Central memory CD4-positive, alpha-beta T cell (primary cell): ENCODE measurements at places on chromosomes 6 and 20.

DNA sequence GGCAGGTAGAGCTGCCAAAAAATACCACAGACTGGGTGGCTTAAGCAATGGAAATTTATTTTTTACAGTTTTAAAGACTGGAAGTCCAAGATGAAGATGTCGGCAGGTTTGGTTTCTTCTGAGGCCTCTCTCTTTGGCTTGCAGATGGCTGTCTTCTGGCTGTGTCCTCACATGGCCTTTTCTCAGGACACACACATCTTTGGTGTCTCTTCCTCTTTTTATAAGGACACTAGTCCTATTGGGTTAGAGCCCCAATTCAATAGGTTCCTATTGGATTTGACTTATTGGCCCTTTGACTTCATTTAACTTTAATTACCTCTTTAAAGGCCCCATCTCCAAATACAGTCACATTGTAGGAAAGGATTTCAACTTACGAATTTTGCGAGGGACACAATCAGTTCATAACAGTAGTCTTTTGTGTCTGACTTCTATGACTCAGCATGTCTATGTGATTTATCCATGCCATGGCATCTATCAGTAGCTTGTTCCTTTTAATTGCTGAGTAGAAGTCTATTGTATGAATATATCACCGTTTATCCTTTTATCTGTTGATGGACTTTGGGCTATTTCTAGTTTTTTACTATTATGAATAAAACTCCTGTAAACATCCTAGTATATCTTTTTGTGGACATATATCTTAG is 11.0 kb upstream of the TCP11 start:
- no peak for DNase-seq

- no peak for DNase-seq
Observed at GRCh38 chr20:29430531-29430930, 1826.9 kb upstream of the DEFB115 start.

GRCh38 chr6:139288496-139289040 is 3.2 kb downstream of the TXLNB start:
- no peak for DNase-seq

DNA sequence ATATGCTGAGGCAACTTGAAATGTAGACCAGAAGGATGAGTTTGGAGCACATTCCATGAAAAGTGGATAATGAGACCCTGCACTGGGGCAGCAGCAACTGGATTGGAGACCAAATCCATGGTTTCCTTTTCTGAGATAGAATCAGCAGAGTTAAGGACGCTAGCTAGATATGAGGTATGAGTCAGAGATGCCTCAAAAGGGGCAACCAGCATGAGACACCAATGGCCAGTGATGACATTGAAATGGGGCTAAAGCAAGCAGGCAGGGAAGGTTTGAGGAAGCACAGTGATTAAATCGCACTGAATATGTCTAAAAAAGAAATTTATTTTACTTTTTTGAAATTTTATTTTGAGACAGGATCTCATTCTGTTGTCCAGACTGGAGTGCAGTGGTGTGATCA is 802.4 kb downstream of the TFAP2A start:
- no peak for DNase-seq

GRCh38 chr6:170443151-170443662 is 109.9 kb downstream of the PSMB1 start:
- DNase-seq, result no peak

DNA sequence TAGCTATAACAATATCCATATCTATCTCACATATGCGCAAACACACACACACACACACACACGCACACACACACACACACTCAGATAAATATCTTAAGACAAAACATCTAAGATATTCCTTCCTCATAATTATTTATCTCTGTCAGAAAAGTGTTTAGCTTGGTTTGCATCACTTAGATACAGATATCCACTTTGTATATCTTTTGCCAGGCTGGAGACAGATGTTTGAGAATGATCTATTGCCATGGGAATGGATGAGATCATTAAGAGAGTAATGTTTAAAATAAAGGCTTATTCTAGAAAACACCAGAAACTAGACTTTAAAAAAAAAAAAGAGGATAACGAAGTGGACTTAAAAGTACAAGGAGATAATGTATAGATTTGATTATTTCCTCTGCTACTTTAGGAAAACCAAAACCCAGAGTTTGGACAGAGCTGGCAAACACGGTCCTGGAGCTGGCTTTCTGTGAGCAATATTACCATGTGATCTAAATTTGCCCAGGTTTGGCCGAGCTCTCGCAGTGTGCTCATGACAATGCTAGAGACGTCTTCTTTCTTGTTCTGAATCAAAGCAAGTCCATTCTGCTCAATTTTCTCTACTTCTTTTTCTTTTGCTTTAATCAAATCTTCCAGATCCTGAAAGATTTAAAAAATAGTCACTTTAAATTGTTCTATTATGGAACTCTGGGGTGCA is 411.8 kb downstream of the SYNE1 start:
- no peak for DNase-seq

DNA sequence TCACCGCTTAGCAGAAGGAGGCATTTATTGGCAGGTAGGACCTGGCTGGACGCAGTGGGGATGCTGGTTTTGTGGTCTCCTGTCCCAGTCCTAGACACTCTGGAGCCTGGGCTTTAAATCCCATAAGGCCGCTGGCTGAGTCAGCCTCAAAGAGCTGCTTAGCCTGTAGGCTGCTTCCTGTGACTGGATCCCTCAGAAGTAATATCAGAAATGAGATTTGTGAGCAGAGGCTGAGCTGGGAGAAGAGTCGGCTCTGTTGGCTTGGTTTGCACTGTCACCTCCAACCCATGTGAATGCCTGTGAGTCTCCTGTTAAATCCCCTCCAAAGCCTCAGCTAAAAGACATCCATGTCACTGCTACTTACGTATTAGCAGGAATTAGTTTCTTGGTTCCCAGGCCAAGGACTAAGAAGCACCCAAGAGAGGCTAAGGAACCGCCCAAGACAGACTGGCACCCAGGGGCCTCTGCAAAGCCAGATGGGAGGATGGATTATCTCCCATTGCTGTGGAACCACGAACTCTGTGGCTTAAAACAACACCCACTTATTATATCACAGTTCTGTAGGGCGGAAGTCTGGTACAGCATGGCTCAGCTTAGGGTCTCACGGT is 289.4 kb downstream of the CDC5L start:
- DNase-seq, result no peak

- DNase-seq, result no peak
Observed at GRCh38 chr20:14729390-14729789, 392.0 kb upstream of the FLRT3 start.
